AG08396 (cell line): ENCODE measurements at places on chromosomes 5 and 9.

DNA sequence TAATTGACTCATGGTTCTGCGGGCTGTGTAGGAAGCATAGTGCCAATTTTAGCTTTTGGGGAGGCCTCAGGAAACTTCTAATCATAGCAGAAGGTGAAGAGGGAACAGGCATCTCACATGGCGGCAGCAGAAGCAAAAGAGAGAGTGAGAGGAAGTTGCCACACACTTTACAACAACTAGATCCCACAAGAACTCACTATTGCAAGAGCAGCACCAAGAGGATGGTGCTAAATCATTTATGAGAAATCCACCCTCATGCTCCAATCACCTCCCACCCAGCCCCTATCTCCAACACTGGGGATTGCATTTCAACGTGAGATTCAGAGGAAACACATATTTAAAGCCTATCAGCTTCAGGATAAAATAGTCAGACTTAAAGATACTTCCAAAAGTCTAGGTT is 36.1 kb upstream of the LPAR1 start:
- DNase-seq: no peak

- no peak for DNase-seq
Measured at GRCh38 chr9:4581861-4582565, 80.1 kb upstream of the PLPP6 start.

GRCh38 chr5:72440207-72440638 is 67.0 kb downstream of the ZNF366 start:
- no peak for DNase-seq

GRCh38 chr9:21078702-21079101 is 960 bp upstream of the IFNB1 start:
- DNase-seq: no peak

- no peak for DNase-seq
Measured at GRCh38 chr5:8884029-8884428, 661.8 kb downstream of the SEMA5A start.

DNA sequence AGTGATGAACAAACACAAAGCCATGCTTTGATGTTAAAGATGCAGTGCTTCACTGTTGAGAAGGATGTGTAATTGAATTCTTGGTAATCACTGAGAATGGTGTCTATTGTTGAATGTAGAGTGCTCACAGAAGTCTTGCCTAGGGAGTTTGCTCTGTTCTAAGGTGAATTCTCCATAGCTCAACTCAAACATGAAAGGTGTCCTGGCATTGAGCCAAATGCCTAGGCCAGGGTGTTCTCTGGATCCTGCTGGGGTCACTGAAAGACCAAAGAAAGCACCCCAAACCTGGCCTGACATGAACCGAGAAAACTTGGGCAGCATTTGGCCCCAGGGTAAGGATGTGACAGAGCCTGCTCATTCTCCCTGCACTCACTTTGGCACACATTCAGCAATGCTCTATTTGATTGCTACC is 217.3 kb downstream of the ARL15 start:
- DNase-seq: no peak

- DNase-seq: no peak
Measured at GRCh38 chr5:61053937-61054336, 108.3 kb downstream of the SMIM15 start.

- DNase-seq: no peak
Measured at GRCh38 chr5:56585461-56585860, 229.9 kb upstream of the MAP3K1 start.

GRCh38 chr9:99430301-99430700 is 208.2 kb downstream of the SEC61B start:
- peak; percentile 71 for DNase-seq

GRCh38 chr9:78383130-78383529 is 86.2 kb downstream of the PSAT1 start:
- peak; percentile 7 for DNase-seq

GRCh38 chr5:172929371-172929838 is 29.8 kb upstream of the RPL26L1 start:
- DNase-seq: peak; percentile 78

DNA sequence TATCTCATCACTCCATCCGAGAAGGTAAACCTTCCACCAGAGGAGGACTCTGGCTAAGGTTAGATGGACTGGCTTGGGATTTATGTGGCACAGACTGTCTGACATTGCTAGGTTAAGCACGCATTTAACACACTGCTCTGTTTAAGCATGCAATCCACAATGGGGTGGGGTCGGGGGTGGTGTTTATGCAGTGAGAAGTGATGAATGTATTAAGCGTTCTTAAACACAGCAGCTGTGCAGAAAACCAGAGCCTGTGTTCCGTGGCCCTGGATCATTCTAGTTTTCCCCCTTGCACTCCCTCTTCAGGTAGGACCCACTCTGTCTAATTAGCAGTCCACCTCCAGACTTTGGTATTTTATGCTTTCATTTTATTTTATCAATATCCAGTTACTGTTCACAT is 46.4 kb downstream of the STXBP1 start:
- DNase-seq: no peak

DNA sequence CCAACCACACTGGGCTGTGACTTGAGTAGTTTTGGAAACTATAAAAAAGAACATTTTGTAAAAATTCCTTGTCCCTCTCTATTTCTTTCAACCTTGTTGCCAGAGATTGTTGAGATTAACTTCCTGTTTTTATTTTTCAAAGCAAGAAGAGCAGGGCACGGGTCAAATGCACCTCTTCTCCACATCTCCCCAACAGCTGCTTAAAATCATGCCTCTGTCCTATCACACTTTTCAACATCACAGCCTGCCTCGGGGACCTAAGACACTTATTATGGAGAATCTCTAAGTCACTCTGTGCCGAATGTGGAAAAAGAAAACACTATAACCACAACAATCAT is 280.3 kb upstream of the TNC start:
- no peak for DNase-seq

DNA sequence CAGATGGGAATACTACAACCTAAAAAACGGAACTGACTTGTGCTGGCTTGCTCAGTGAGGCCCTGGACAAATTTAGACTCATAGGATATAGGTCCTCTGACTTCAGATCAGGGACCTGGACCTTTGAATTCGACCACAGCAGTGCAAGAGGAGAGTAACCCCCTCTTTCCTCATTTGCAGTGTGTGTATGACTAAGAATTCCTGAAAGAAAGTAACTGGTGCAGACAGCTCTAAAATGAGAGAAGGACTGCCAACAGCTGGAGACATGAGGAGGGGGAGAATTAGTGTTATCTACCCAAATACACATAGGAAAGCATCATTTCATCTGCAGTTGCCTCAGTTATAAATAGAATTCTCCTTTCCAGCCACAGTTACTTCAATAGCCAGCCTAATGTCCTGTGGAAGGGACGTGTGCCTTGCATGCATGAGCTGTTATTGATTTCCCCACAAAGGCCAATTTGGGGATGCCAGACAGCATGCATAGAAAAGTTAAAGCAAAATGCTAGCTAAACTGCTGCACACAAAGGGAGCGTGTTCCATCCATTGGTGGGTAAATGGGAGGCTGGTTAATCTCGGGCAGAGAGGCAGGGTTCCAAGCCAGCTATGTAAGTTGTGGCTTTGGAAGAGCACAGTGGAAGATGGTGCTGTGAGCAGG is 442.7 kb downstream of the CDK5RAP2 start:
- no peak for DNase-seq

- no peak for DNase-seq
Measured at GRCh38 chr9:81902626-81903025, 25.6 kb upstream of the SPATA31D4 start.

GRCh38 chr9:126399789-126400188 is 73.2 kb downstream of the MVB12B start:
- no peak for DNase-seq

DNA sequence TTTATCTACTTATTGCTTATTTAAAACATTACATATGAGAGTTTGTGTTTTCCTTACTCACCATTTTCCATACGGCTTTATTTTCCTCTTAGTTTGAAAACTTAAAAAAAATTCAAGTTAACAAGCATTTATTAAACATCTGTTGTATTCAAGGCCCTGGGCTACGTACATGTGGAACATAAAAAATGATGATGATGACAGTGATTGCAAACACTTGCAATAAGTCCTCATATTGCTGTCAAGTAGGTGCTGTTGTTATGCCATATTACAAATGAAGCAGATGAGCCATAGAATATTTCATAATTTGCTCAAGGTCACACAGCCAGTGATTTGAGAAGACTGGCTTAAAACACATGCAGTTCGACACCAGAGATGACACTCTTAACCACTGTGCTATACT is 180.6 kb downstream of the COMMD10 start:
- DNase-seq: no peak

GRCh38 chr5:14407746-14408175 is 173.8 kb upstream of the OTULINL start:
- no peak for DNase-seq

DNA sequence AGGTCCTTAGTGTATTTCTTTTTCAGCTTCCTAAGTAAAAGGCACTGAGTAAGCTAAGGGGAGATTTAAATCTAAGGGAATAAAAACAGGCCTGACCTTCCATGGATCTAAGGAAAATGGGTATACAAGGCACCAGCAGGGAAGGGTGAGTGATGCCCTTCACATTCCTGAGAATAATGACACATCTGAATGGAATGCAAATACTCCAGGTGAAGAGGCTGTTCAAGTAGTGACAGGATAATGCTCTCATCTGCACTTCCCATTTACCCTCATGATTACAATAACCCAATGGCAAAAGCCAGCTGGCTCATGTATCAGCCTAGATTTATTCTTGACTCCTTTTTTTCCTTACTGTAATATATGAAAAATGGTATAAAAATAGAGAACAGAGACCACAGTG is 216.2 kb upstream of the ACTBL2 start:
- DNase-seq: no peak

DNA sequence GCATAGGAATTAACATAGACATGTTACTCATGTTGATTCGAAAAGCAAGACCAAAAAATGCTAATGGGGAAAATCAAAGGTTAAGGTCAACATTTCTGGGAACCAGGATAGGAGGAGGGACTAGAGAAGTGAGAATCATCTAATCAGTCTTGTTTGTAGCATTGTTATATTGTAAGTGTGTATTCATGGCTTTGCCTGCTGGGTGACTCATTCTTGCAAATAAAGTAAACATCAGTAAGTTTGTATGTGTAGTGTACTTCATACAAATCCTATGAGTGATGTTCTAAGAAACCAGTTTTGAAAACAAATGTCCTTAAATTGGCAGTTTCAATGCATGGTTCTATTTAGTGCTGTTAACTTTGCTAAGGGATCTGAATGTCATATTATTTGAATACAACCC is 79.0 kb upstream of the TMEM252 start:
- peak; percentile 12 for DNase-seq

GRCh38 chr5:103290846-103291245 is 32.3 kb downstream of the MACIR start:
- DNase-seq: no peak

GRCh38 chr9:70480405-70480980 is 66.0 kb upstream of the KLF9 start:
- peak; percentile 57 for DNase-seq

GRCh38 chr5:112693301-112693700 is 44.4 kb upstream of the APC start:
- DNase-seq: no peak

- DNase-seq: peak; percentile 5
Measured at GRCh38 chr9:80146466-80146865, 574.7 kb downstream of the TLE4 start.

GRCh38 chr5:35904443-35905132 is 33.8 kb downstream of the CAPSL start:
- DNase-seq: no peak

- DNase-seq: no peak
Measured at GRCh38 chr5:61205013-61205412, 42.7 kb upstream of the SMIM15 start.

DNA sequence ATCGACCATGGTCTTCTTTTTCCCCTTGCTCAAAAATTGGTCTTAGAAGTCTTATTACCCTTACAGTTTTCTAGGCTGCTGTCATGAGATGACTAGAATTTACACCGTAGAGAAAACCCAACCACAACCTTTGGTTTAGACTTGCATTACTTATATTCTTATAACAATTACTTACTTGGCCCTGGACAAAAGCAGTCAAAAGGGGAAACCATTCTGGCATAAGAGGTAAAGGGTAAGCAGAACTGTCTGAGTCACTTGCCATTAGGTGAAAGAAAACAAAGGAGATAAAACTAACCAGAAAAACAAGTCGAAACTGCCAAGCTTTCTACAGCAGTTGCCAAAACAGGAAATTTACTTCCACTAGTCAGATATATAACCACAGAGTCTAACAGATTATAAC is 17.9 kb downstream of the TMEM245 start:
- DNase-seq: no peak

GRCh38 chr5:169496878-169497277 is 86.7 kb upstream of the SPDL1 start:
- DNase-seq: no peak

DNA sequence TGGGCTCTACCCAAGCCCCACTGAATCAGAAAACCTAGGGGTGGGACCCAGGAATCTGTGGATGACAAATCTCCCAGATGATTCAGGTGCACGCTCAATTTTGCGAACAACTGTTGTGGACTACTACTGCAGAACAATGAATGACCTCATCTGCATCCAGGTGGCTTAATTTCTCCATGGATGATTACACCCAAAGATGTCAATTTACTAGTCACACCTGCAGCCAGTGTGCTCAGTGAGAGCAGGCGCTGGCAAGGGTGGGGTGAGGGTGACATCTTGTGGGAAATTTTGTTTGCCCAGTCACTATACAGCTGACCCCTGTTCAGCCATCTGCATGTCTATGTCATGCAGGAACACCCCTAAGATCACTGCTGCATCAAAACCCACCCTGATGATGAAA is 118.2 kb downstream of the ENTREP1 start:
- no peak for DNase-seq

DNA sequence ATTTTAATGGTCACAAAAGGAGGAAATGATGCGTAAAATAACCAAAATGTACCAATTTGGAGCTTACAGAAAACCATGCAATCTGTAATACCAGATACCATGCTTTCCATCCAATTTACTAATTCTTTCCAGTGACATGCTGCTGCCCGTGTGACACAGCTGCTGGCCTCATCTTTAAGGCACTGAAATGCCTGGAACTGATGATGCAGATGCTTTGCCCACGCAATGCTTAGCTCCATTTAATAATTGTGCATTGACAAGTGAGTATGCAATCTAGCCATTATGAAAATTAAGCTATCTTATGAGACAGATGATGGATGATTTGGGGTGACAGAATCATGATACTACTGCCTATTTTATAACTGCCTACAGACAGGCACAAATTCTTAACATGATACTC is 169.2 kb upstream of the CTNND2 start:
- DNase-seq: no peak

GRCh38 chr5:141672841-141673813 is 8.9 kb downstream of the ARAP3 start:
- no peak for DNase-seq

DNA sequence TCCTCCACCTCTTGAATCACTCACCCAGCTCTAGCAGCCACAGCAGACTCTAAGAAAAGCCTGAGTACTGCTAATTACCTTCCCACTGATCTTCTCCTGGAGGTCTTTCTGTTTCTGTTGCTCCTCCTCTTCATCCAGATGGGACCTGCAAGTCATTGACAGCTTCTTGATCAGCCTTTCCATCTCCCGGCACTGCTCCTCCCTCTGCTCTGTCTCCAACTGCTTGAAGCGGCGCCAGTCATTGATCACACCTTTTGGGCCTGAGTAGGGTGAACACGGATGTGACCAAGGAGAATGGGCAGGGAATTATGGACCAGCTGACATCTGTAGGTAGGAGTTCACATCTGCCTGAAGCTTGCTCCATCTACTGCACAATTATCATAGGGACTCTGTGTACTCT is 5.5 kb downstream of the PDCL start:
- no peak for DNase-seq

- DNase-seq: peak; percentile 76
Measured at GRCh38 chr9:124551472-124552272, 44.5 kb upstream of the NR5A1 start.
